ENCODE measurements at places on chromosomes 5 and 9. TPM values are rescaled to one million over a fixed set of nuclear protein-coding genes. Genes with fewer than 3 reads are reported as not detected.

Gene PLPPR1
- 9.8 TPM for polyA plus RNA-seq

DNA sequence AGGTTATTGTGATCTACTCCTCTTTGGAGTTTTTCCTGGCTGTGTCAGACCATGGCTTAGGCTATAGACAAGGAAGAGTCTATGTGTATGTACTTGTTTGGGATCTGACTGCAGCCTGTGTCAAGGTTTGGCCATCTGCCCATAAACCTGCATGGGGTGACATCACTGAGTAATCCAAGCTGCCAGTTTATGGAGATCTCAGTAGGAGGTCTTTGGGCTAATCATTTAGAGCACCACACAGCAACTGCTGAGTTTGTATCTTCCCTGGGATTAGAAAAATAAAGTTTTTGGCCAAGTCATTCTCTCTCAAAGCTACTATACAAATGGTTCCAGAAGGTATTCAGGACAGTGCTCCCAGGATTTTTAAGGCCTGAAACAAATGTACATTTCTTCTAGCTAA lies 65.5 kb upstream of the HSPB3 start:
- peak; percentile 38 for DNase-seq

Gene CDH18
- polyA plus RNA-seq = 7.8 TPM

- DNase-seq = no peak
These were observed 22.2 kb upstream of the JADE2 start for GRCh38 chr5:134503088-134503936.

DNA sequence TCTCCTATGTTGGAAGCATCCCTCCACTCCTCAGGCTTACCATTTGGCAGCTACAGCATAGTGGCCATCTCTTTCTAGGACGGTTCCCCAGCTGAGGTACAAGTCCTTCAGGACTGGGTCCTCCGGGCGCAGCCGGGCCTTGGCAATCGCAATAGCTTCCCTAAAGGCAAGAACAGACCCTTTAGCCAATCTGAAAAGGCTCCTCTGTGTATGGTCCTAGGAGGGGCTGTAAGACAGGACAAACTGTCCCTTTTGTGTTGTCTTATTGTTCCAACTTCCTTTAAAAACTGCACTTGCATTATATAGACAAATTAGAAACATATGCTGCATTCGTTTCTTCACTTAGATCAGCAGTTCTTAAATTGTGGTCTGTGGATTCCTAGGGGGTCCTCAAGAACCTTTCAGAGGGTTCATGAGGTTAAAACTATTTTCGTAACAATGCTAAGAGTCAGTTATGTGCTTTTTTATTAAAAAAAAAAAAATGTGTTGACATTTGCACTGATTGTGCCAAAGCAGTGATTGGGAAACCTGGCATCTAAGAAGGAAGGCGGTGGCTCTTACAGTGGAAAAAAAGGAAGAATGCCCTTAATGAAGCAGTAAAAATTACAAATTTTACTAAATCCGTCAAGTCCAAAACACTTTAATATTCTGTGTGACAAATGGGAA lies 38.7 kb downstream of the GEMIN5 start:
- DNase-seq = peak; percentile 23

DNA sequence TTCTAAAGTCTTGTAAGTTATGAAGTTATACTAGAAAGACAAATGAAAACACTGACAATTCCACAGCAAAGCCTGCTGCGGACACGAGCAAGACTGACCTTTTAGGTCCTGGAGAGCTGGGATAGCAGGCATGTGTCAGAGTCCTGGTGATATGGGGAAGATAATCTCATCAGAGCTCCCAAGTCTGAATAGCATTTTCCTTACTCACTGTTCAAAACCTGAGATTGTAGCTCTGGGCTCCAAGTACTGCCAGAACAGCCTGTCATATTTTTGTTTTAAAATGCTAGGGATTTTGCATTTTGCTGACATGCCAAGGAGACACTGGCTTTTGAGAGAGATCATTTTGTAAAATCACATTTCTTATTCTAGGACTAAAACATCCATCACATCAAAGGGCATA lies 90.1 kb downstream of the DRD1 start:
- DNase-seq = no peak

- no peak for DNase-seq
These were observed 14.4 kb upstream of the MRNIP start for GRCh38 chr5:179872828-179873575.

Gene LPAR1
- 30.1 TPM for polyA plus RNA-seq

Gene FOXD4L4
- polyA plus RNA-seq = not detected

Gene SLC34A3
- 1.8 TPM for polyA plus RNA-seq

DNA sequence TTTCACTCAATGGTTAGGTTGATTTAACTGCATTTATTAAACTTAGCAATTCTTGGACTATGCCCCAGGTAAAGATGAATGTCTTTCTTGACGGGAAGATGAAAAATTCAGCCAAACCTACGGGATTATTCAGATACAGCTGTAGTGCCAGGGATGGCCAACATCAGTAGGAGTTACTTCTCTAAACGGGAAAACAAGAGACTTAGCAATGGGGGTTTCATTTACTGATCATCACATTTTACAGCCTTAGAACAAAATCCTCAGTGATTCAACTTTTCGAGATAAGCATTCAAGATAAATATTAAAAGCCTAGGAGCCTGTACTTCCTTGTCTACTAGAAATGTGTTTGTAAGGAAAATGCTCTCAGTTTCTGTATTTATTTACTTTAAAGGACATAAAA lies 46.1 kb downstream of the S1PR3 start:
- DNase-seq = no peak

- no peak for DNase-seq
These were observed 270.8 kb downstream of the KDM4C start for GRCh38 chr9:7028591-7028990.

- DNase-seq = no peak
These were observed 255.0 kb upstream of the IRX2 start for GRCh38 chr5:3006526-3006925.

DNA sequence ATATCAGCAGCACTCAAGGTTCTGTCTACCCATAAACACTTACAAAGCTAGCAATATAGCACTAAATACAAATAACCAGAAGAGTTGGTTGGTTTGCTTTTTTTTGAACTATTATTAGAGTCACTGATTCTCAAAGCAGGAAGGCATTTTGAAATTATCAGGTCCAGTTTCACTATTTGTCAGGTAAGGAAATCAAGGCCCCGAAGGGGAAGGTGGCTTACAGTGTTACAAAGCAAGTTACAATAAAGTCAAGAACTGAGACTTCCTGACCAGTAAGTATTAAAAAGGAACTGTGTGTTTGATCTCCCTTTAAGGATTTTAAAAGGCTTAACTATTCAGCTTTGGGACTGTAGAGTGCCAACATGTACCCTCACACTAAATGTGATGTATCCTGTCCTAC lies 10.8 kb downstream of the C5orf15 start:
- no peak for DNase-seq

Gene C5orf58
- 0.35 TPM for polyA plus RNA-seq

GRCh38 chr5:532521-533242 lies 8.4 kb upstream of the SLC9A3 start:
- DNase-seq = no peak

Gene GABRA6
- not detected for polyA plus RNA-seq

Gene CAAP1
- polyA plus RNA-seq = 15.2 TPM

GRCh38 chr5:40277161-40277906 lies 402.4 kb upstream of the PTGER4 start:
- no peak for DNase-seq

DNA sequence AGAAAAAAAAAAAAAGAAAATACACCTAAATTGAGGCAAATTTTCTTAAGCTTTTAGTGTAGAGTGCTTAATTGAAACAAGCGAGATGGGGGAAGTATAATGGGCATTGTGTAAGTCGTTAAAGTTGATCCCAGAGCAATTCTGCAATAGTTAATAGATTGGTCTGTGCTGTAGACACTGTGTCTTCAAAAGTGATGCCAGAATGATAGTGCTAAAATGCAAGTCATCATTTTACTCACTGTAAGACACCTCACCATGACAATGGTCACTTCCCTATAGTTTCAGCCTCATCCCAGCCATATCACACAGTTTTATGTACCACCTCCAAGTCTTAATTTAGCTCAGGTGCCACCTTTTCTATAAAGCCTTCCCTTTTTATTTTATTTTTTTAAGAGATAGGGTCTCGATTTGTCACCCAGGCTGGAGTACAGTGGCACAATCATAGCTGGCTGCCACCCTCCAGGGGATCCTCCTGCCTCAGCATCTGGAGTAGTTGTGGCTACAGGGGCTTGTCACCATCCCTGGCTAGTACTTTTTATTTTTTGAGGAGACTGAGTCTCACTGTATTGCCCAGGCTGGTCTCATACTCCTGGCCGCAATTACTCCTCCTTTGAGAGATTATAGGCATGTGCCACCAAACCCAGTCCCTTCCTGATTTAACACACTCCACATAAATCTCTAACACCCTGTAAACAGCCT lies 6.2 kb downstream of the COX7C start:
- no peak for DNase-seq

DNA sequence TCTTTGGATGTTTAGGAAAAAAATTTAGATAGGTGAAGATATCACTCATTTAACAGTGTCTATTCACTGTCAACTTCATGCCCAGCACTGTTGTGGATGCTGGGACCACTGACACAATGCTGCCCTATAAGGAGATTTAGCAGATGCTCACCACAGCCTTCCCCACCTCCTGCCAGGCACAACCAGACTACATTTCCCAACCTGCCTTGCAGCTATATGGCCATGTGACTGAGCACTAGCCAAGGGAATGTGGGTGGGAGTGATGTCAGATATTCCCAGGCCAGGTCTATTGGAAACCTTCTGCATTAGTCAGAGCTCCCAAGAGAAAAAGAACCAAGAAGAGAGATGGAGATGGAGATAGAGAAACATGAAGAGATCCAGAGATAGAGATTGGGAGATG lies 302.6 kb upstream of the TAS2R1 start:
- no peak for DNase-seq

DNA sequence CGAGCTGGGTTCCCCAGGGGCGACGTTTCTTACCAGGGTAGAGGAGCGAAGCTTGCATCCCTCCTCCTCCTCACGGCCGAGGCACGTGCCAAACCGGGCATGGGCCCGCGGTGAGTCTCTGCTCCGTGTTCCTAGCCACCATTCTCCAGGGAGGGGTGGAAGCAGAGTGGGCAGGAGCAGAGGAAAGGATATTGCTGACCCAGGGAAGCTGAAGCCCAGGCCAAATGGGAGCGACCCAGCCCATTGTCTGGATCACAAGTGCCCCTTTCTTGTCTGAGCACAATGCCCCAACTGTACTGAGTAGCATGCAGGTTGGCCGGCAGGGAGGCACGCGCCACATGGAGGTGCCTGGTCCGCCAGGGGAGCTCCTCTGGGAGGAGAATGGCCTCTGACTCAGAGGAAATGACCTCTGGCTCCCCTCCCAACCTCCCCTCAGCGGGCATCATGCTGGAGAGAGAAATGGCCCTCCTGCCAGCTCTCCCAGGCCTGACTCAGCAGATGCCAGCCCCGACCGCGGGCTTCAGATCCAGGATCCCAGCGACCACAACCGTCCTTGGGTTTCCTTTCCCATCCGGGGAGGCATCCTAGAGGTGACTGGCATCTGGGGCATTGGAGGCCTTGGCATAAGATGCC lies 1.1 kb downstream of the PRR7 start:
- no peak for DNase-seq

- DNase-seq = peak; percentile 82
These were observed 37.7 kb downstream of the LAMC3 start for GRCh38 chr9:131046581-131047202.

Gene SPATA31C1
- polyA plus RNA-seq = not detected

- DNase-seq = no peak
These were observed 688 bp downstream of the SNX24 start for GRCh38 chr5:122846051-122846550.

DNA sequence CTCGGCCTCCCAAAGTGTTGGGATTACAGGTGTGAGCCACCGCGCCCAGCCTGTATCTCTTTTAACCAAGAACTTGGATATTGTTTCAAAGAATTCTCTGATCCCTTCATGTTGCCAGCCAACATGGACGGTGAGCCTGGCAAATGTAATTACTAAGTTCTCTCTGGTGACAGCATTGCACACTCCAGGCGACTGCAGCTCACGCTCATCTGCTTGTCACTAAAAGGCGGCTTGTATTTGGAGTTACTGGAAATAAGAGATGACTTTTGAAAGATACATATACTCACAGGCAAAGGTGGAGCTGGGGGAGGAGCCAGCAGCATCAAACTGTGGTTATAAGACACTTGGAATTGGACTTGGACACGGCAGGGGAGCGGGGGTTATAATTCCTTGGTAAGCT lies 172.3 kb downstream of the SLIT3 start:
- no peak for DNase-seq

DNA sequence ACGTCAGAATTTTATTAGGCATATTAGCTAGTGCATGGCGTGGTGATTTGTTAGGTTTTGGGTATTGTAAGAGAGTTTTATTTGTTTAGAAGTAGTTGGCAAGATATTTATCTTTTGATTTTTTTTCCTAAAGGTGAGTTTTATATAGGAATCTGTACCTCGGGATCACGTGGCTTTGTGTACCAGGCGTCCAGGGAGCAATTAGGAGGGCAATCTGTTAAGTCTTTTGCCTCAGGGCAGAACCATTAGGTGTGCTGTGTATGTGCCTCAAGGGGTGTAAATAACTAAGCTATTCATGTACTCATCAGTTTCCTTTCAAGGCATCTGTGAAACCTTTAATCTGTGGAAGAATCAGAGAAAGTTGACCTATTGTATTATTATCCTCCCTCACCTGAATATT lies 39.4 kb downstream of the ZSWIM6 start:
- no peak for DNase-seq

Gene FOXD4L5
- polyA plus RNA-seq = 1.1 TPM

Gene RETREG1
- 61.0 TPM for polyA plus RNA-seq

DNA sequence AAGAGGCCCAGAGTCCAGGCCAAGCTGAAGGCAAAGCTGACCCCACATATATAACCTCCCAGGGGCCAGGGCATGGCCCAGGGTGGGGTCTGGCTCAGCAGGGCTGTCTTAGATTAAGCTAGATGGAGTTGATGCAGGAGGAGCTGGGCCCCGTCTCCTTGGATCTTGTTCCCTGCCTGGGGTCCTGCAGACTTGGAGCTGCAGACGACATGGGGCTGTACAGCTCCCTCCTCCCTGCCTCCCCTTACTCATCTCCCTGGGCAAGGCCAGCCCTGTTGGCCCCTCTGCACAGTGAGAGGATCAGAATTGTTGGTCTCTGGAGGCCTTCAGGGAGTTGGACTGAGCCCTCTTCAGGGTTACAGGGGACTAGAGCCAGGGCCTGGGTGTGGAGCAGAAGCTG lies 134.9 kb downstream of the RGS3 start:
- DNase-seq = no peak

Gene CAVIN4
- 255 TPM for polyA plus RNA-seq

GRCh38 chr5:77181596-77182304 lies 28.7 kb upstream of the PDE8B start:
- DNase-seq = no peak

GRCh38 chr9:94779693-94780290 lies 53.3 kb downstream of the AOPEP start:
- no peak for DNase-seq

- DNase-seq = no peak
These were observed 264.2 kb upstream of the ADAMTS16 start for GRCh38 chr5:4875942-4876341.

Measured in hindlimb muscle (tissue), 1 donor.